Central memory CD4-positive, alpha-beta T cell (primary cell): ENCODE measurements at places on chromosomes 6 and 20.

DNA sequence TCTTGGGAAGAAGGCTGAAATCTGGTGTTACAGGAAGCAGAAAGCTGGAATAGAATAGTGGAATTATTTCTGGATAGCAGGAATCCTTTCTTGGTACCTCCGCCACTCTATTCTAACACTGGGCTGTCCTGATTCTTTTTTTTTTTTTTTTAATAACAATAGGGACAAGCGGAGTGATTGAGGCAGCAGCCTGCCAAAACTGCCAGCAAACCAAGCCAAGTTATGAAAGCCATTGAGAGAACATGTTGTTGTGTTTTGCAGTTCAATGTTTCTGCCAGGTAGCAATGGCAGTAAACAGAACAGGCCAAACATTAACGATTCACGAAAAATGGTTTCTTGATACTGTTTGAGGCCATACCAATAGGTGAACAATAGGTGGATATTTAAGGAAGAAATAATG lies 47.1 kb downstream of the SLC26A8 start:
- no peak for DNase-seq

DNA sequence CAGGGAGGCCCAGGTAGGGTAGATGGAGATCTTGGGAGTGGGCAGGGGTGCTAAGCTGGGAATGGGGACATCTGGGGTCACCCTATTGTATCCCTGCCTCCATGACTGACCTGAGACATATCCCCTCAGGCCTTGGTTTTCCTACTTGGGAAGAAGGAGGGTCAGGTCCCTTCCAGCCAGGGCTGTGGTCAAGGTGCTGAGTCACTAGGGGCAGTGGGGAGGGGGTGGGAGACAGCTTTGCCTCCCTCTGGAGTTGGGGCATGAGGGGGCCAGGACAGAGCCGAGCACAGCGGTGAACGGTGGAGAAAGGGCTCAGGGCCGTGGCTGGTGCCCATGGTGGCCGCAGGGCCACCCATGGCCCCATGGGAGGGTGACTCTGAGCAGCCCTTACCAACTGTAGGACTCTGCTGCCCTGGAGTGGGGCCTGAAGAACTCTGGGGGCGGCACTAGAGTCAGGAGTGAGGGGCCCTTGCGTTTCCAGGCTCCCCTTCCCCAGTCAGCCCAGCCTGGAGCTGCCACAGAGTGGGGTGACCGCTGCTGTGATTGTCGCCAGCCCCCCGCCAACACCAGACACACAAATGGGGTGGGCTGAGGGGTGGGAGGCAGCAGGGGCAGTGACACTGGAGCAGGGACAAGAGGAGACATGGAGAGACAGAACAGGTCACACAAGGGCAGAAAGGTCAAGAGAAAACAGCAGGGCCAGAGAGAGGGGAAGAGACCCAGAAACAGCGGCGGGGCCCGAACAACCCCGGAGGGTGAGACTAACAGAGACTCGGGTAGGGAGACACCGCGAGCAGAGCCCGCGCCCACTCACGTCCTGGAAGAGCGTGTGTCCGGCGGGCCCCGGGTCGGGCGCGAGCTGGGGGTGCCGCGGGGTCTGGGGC lies 576 bp downstream of the NECAB3 start:
- DNase-seq, result no peak

DNA sequence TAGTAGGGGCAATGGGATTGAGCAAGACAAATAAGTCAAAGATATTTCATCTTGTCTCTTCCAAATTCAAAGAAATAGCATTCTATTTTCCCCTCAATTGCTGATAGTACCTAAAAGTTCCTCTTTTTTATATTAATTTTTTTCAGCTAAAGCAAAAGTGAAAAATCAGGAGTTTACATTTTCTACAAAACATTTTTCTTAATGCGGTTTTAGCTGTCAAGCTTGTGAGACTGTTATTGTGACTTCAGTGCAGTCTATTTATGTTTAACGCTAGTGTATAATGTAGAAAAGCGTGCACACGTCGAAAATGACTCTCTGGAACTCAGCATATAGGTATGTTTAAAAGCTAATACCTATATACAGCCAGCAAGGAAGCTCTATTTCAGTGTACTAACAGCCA lies 119.8 kb downstream of the BTBD3 start:
- no peak for DNase-seq

DNA sequence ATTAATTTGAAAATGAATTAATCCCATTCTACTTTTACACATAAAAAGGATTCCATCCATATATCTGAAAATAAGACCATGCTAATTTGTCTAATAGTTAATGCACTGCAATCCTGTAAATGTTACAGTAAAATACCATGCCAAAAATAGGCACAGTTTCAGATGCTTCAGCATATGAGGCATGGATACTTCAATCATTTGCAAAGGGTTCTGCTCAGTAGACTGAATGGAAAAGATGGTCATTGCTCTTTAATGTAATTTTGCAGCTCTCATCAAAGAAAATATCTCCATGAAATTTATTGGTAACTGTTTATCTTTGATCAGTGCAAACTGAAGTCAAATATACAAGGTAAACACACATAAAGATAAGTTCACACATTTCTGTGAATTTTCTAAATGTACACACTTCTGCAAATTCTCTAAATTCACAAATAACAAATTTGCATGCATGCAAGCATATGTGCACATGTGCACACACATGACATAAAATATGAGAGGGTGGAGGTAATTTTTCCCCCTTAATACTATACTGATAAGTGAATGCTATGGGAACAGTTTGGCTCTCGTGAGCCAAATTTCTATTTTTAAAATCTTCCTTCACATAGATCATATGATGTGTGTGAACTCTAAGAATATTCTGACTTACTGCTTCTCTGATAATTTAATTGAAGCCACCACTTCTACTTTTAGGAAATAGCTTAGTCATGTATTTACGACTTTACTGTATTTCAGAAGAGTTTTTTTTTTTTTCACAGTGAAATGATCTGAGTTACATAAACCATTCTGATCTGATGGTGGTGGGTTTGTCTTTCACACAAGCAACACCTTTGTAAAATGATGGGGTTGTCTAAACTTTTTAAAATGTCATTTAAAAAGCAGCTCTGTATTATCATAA lies 996.8 kb upstream of the CITED2 start:
- no peak for DNase-seq

- DNase-seq, result peak; percentile 15
Measured at GRCh38 chr6:43368259-43369160, 937 bp downstream of the ZNF318 start.

GRCh38 chr6:97068211-97068610 lies 143.7 kb downstream of the KLHL32 start:
- DNase-seq, result no peak

DNA sequence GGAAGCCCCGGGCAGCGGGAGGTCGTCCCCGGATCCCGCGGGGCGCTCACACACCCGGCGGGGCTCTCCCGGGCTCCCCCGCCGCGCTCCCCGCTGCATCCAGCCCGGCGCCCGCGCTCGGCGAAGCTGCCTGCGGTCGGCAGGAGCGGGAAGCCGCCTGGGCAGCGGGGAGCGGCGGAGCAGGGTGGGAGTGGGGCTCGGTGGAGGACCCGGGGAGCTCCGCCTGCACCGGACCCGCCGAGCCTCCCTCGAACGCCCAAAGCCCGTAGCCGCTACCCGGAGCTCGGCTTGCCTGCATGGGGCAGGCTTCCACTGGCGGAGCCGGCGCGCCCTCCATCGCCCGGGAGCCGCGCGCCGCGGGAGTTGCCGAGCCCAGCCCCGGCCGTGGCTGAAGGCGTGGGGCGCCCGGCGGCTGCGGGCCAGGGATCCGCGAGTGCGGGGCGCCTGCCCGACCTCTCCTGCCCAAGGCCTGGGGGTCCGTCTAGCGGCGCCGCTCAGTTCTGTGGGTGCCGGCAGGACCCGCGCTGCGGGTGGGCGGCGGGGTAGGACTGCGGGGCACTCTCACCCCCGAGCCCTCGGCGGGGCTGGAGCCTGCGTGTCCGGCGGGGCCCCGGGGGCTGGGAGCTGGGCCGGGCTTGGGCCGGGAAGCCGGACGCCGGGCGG lies 671 bp downstream of the CDH4 start:
- DNase-seq, result no peak

GRCh38 chr20:56442389-56443365 lies 25.8 kb upstream of the RTF2 start:
- DNase-seq, result peak; percentile 30

GRCh38 chr6:82185948-82186535 lies 61.5 kb downstream of the IBTK start:
- no peak for DNase-seq

- DNase-seq, result no peak
Measured at GRCh38 chr6:10014557-10014956, 400.3 kb downstream of the TFAP2A start.

DNA sequence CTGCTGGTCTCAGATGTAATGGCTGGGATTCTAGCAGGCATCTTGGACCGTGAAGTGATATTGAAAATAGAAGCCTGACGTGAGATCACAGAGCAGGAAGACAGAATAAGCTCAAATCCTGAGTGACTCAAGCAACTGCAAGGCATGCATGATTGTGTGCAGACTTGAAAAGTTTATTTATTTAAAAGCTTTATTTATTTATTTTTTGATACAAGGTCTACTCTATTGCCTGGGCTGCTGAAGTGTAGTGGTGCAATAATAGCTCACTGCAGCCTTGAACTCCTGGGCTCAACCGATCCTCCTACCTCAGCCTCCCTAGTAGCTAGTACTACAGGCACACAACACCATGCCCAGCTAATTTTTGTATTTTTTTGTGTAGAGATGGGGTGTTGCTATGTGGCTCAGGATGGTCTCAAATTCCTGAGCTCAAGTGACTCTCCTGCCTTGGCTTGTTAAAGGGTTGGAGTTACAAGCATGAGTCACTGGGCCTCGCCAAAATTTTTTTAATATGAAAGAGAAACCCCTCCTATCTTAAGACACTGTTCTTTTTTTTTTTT lies 40.1 kb upstream of the RNF144B start:
- DNase-seq, result no peak

- no peak for DNase-seq
Measured at GRCh38 chr6:15956205-15957106, 172.4 kb upstream of the MYLIP start.

- DNase-seq, result no peak
Measured at GRCh38 chr6:118012944-118013343, 105.9 kb downstream of the SLC35F1 start.

- DNase-seq, result no peak
Measured at GRCh38 chr6:90462102-90462501, 124.8 kb downstream of the MAP3K7 start.

DNA sequence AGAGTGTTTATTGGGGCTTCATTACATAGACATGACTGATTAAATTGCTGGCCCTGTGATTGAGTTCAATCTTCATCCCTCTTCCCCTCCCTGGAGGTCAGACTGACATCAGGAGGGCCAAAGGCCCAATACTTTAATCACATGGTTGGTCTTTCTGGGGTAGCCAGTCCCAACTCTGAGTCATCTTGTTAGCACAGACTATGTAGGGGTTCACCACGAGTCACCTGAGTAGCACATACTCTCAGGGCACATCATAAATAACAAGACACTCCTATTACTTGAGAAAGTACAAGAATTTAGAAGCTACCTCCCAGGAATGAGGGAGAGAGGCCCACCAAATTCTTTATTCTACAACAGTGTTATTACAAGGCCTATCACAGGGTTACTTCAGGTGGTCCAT lies 11.3 kb downstream of the GINS1 start:
- no peak for DNase-seq

DNA sequence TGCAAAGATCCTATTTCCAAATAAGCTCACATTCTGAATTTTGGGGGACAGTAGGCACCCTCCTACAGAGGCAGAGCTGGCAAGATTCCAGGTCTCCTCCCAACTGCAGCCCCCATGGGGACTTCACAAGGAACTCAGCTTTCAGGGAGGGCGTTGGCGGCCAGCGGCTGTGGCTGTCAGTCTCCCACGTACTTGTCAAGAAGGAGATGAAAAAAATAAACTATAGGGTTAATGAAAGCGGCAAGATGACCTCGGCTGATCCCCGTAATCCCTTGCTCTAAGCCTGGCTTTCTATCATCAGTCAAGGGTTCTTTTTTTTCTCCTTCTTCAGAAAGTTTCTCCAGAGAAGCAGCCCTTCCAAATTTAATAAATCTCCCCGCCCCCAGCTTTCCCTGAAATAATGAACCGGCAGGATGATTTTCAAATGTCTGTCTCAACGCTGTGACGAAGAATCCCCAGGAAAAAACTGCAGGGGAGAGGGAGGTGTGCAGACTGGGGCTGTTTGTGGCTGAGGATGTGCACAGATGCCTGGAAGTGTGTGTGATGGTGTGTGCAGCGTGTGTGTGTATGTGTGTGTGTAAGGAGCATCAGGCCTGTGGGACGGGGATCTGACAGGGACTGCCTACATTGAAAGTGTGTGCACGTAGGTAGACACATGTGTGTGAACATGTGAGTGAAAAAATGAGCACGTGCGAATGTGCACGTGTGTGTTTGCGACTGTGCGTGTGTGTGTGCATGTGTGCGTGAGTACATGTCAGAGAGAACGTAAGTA lies 78.7 kb downstream of the SLC2A10 start:
- no peak for DNase-seq

GRCh38 chr20:14412065-14412681 lies 74.8 kb upstream of the FLRT3 start:
- DNase-seq, result no peak

DNA sequence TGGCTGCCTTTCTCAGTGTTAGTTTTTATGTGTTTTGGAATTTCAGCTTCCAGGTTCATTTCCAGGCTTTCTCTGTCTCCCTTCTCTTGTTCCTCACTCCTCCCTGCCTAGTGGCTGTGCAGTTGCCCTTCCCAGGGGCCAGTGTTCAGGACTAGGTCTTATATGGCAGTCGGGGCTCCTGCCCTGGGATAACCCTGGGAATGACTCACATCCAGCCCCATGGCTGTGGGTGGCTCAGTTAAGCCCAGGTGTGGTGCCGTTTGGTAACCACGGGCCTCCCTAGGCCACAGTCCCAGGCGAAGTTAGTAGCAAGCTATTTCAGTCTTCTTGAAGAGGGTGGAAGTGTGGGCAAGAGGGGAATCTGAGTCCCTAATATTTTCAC lies 57.4 kb upstream of the DDR1 start:
- no peak for DNase-seq

DNA sequence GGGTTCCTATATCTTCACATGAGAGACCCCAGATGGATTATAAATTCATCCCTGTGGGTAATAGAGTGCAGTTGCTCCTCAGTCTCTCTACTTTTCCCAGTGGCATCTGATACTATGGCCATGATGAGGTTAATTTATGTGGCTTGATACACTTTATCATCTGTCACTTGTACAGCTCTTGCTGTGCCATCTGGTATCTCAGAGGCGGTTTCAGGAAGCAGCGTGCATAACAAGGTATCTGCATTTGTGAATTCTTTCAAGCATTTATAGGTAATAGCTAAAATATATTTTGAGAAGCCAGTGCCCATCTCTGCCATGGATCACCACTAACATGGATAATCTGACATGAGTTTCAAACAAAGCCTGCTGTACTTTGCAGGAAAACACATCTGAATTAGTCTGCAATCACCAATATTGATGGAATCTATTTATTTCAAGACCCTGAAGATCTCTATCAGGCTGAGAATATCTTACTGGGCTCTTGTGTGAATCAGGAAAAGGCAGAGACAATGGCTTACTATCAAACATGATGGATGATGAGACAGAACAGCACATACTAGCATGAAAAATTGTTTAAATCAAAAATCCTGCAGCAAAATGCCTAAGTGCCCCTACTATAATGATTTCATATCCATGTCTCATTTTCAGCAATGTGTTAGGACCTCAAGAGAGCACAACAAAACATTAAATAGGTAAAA lies 548.7 kb upstream of the MAP3K7 start:
- DNase-seq, result no peak
